ENCODE measurements at places on chromosomes 3 and 15.

GRCh38 chr3:73492186-73492585 lies 132.6 kb downstream of the PDZRN3 start:
- no peak for DNase-seq

DNA sequence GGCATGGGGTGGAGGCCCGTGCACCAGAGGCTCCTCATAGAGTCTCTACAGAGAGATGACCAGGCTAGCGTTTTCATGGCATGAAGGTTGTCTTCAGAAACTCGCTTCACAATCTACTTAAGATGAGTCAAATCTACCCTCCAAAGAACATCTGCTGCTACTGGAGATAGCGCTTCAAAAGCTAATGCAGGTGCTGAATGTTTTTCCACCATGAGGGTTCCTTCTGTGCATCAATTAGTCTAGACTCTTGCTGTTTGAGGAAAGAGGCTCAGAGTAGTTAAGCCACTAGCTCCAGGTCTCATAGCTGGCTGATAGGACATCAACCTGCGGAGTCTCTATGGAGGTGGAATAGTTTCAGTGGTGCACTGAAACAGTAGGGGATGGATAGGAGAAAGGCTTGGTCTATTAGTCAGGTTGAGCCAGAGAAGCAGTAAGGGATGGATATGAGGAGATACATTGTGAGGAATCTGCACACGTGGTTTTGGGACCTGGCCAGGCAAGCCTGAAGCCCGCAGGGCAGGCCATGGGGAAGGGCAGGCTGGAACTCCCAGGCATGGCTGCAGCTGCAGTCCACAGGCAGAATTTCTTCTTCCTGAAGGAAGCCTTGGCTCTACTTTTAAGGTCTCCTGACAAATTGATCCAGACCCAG lies 117.5 kb downstream of the APBA2 start:
- DNase-seq, result no peak

DNA sequence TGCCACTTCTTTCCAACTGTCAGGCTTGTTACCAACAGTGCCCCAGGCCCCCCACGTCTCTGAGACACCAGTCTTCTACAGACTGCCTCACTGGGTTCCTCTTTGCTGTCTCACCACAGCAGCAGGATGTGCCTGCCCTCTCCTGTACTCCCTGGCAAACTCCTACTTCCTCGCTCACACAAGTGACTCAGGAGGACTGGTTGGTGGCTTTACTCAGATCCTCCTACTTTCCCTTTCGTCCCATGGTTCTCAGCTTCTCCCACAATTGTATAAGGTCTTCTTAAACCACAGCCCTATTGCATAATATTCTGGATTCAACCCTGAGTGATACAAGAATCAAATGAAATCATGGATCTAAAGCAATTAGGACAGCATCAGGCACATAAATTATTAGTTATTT lies 246.6 kb upstream of the PROK2 start:
- DNase-seq, result peak; percentile 59

DNA sequence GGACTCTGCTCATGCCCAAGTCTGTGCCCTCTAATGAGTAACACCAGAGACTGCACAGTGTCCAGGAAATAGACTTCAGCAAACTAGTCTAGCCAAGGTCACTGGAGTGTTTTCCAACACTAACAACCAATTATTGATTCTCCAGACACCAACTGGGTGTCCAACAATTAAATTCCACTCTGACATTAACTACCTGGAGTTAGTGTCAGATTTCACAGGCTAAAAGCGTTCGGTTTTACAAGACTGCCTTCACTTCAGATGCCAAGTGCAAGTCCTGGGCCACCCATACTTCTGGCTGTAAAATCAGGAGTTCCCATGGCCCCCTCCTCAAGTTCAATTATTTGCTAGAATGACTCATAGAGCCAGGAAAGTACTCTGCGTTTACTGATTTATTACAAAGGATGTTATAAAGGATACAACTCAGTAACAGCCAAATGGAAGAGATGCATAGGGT lies 20.8 kb upstream of the CFAP161 start:
- DNase-seq, result no peak

GRCh38 chr3:156981005-156981404 lies 154.9 kb downstream of the LEKR1 start:
- DNase-seq, result no peak

GRCh38 chr15:28942046-28942445 lies 56.3 kb downstream of the APBA2 start:
- no peak for DNase-seq

- peak; percentile 23 for DNase-seq
Measured at GRCh38 chr3:47337656-47338055, 43.2 kb upstream of the PTPN23 start.

GRCh38 chr15:51861557-51862359 lies 32.3 kb downstream of the TMOD3 start:
- no peak for DNase-seq

DNA sequence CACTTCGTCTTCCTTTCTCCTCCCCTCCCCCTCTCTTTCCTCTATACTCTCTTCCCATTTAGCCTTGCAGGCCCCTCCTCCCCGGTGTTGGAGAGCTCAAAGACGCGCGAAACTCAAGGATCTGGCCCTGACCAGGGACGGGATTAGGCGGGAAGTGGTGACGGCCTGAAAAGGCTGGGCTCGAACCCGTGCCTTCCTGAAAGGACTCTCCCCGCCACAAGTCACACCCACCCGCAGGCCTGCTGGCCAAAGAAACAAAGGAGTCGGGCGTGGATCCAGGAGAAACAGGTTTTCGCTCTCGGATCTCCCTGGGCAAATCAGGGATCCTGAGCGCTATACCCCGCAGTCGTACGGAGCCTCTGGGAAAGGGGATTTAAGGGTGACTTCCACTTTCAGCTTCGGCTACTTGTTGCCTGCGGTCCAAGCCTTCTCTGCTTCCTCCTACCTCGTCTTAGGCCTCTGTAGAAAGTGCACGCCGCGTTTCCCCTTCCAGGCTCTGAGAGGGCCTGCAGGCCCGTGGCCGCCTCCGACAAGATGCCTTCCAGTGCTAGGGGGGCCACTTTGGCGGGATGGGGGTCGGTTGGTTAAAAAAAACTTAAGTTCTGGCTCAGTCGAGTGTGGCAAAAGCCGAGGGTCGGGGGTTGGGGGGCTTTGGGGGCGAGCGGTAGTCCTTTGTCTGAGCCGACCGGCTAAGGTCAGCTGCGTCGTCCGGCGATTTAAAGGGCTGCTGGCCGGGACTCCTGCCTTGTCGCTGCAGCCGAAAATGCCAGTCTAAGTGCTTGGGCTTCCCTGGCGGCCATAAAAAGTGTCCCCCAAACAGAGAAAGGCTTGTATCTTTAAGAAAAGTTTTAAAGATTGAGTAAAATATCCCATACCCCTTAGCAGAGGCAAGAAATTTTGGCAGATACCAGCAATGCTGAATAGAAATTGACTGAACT lies 8.2 kb downstream of the ZIC4 start:
- no peak for DNase-seq

DNA sequence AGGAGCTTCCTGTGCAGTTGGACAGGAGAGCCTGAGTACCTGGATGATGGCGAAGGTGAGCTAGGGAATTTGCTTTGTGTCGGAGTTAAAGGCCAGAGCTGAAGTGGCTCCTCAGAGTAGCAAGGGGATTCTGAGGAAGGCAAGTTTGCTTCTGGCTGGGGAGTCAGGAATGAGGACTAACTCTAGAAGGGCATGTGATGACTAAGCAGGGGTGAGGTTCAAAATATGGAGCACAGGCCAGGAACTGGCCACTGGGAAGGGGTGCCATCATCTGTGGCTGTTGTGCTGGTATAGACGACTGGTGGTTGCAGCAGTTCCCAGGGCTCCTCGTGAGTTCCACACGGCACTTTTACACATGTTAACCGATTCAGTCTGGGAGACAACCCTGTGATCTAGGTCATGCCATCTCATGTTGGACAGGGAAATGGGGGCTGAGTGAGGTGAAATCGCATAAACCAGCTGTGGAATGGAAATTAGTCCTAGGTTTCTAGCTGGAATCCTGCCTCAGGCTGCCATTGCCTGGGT lies 100.8 kb downstream of the EEFSEC start:
- no peak for DNase-seq

GRCh38 chr3:155995525-155996370 lies 124.6 kb upstream of the KCNAB1 start:
- peak; percentile 78 for DNase-seq

GRCh38 chr3:18389108-18389733 lies 35.9 kb downstream of the SATB1 start:
- peak; percentile 35 for DNase-seq

DNA sequence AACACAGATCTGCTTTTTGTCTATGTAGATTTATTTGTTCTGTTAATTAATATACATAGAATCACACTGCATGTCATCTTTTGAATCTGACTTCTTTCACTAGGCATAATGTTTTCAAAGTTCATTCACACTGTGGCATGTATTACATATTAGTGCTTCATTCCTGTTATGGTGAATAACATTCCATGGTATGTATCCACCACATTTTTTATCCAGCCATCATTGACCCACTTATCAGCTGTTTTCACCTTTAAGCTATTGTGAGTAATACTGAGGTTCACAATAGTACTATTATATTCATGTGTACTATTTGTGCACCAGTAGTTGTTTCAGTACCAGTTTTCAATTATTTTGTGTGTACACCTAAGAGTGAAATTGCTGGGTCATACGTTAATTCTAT lies 230.6 kb upstream of the CNTN3 start:
- DNase-seq, result no peak

GRCh38 chr3:195595785-195596531 lies 12.2 kb upstream of the APOD start:
- DNase-seq, result no peak

- DNase-seq, result peak; percentile 89
Measured at GRCh38 chr15:44194323-44195150, 534 bp downstream of the FRMD5 start.

- DNase-seq, result peak; percentile 74
Measured at GRCh38 chr3:8301977-8302735, 199.5 kb upstream of the LMCD1 start.

DNA sequence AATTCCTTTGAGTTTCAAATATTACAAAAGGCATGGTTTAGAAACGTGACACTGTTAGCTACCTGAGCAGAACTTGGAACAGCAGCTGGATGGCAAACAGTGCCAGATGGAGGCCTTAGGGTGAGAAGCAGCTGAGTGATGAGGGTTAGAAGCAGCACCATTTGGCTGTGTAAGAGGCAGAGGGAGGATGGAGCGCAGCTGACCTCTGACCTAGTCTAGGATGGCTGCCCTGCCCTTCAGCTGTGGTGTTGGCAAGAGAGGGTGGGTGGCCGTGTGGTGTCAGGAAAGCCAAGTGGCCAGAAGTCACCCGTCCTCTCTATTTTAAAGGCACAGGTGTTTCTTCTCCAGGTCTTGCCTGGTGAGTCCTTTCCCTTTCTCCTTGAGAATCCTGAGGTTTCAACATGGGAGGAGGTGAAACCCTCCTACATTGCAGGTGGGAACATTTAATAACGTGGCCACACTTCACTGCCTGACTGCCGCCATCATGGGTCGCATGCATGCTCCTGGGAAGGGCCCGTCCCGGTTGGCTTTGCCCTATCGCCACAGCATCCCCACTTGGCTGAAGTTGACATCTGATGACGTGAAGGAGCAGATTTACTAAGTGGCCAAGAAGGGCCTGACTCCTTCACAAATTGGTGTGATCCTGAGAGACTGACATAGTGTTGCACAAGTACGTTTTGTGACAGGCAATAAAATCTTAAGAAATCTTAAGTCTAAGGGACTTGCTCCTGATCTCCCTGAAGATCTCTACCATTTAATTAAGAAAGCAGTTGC lies 17.6 kb downstream of the BCL2L10 start:
- no peak for DNase-seq

DNA sequence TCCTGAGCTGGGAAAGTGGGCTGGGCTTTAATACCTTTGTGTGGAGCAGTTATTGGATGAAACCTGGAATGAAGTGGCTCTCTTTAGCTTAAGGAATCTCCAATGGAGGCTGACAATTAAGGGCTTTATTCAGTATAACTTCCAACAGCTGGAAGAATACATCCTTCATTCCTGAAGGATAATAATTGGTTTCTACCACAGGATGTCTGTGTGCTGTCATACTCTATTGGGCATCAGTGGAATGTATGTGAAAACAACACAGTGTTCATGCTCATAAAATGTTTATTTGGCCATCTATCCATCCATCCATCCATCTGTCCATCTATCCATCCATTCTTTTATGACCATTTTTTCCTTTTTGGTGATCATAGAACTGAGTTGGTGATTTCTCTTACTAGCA lies 220.7 kb upstream of the GAP43 start:
- DNase-seq, result no peak

GRCh38 chr3:100209169-100209568 lies 51.6 kb upstream of the TBC1D23 start:
- no peak for DNase-seq

DNA sequence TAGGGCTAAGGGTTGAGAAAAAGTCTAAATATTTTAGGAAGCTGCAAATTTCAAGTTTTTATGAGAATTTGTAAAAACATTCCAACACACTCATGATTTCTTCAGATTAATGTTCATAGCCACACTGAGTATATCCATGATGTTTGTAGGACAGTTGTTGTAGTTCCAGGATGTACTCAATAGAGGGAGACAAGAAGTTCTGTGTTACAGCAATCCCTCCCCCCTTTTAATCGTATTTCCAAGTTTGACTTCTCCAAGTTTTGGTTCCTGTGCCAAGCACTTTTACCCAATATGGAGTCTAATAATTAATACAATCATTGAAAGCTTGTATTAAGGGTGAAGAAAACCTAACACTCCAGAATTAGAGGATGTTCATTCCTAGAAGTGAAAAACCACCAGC lies 143.4 kb downstream of the FEZF2 start:
- peak; percentile 22 for DNase-seq

GRCh38 chr3:56253941-56254665 lies 214.2 kb downstream of the ERC2 start:
- no peak for DNase-seq

GRCh38 chr3:168155303-168155702 lies 59.6 kb upstream of the GOLIM4 start:
- DNase-seq, result no peak

DNA sequence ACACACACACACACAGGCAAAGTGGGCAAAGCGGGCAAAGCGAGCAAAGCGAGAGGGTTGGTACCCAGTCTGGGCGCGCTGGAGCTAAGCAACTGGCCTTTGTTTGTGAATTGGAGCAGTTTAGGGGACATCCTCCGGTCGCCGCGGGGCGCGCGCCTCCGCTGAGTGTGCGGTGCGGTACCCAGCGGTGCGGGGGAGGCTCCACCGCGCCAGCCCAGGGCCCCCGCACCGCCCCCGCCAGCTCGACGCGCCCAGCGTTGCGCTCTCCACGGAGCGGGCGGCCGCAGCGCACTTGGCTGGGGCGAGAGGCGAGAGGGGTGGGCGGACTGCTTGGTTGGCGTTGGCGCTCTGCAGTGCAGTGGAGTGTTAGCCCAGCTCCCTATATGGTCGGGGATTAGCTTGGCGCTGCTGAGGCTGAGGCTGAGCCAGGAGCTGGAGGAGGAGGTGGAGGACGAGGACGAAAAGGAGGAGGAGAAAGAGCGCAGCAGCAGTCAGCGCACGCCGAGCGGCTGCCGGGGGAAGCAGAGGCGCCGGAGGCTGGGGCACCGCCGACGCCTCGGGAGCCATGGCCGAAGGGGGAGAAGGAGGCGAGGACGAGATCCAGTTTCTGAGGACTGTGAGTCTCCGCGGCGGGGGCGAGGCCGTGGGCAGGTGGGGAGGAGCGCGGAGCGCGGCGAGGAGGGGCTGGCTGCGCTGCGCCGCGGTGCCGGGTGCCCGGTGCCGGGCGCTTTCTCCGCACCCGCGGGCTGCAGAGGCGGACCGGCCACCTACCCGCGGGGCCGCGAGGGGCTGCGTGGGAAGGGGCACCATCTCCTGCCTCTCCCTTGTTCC lies at the start of gene RYR3:
Gene RYR3, plus strand, starts transcription at position 487 of the 831 bp plus-strand sequence. Its CDS starts 79 bp downstream, at position 566.
- no peak for DNase-seq

- DNase-seq, result peak; percentile 57
Measured at GRCh38 chr15:95291898-95292472, 1038.5 kb upstream of the NR2F2 start.

- no peak for DNase-seq
Measured at GRCh38 chr3:133983126-133983525, 46.6 kb downstream of the SLCO2A1 start.

All from fibroblast of pulmonary artery (primary cell).